Right lobe of liver (tissue), 6 donors: ENCODE measurements at places on chromosomes 2 and 18. TPM values are rescaled to one million over a fixed set of nuclear protein-coding genes. Genes with fewer than 3 reads are reported as not detected.

The ARHGEF33 gene
- 0.46 TPM for total RNA-seq

The SERPINB12 gene
- total RNA-seq, result not detected

The ME2 gene
- total RNA-seq, result 27.0 TPM

The CDK15 gene
- total RNA-seq, result not detected

The SCTR gene
- not detected for total RNA-seq

The L3MBTL4 gene
- total RNA-seq, result 8.2 TPM

The GAL3ST2 gene
- total RNA-seq, result 0.70 TPM

The POTEC gene
- total RNA-seq, result not detected

The DSG4 gene
- total RNA-seq, result not detected

The GALNT5 gene
- not detected for total RNA-seq

The IL1RL2 gene
- 1.2 TPM for total RNA-seq

The RASGRP3 gene
- total RNA-seq, result 3.0 TPM

DNA sequence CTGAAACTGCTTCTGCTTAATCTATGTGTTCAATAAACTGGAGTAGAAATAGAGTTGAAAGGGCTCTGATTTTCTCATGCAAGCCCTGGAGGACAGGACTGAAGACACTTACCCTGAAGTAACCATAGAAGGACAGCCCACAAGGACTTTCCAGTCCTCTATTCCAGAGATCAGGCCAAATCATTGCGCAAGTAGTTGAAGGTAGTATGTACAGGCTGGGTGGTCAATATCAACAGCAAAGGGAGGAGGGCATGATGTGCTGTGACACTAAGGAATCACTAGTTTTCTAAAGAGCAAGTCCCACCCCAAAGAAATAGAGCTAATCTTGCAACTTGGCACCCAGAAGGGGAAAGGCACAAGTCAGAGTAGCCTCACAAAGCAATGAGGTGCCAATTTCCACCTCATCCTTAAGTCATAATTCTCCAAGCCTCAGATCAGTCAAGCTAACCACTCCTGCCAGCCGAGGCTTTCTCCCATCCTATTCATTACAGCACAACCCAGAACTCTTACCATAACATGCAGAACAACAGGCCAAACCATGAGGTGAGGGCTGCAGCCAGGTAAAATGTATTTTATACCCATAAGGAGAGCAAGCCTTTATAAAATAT, 533.5 kb downstream of the TNS1 start:
- no peak for DNase-seq

GRCh38 chr2:68463287-68463877, 3.7 kb downstream of the FBXO48 start:
- no peak for DNase-seq

GRCh38 chr2:54676656-54677055, 46.8 kb upstream of the EML6 start:
- DNase-seq, result no peak

- DNase-seq, result peak; percentile 27
Measured at GRCh38 chr2:70938586-70938950, 2.9 kb downstream of the ATP6V1B1 start.

- DNase-seq, result peak; percentile 31
Measured at GRCh38 chr2:120316528-120317179, 29.3 kb upstream of the INHBB start.

DNA sequence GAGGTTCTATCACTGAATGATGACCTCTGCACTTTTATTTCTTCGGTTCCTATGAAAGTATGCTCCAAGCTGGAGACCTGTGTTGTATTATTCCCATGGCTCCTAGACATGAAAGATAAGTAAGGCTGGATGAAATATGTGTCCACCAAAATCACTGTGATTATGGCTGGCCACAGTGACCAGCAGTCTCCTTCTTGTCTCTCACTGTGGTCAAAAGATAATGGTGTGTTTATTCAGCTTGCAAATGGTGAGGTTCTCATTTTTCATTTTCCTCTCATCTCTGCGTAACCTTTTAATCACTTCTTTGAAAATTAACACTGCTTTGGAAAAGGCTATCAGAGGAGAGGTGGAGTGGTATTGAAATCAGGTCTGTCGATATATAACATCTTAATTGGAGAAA, 107.8 kb upstream of the DAPL1 start:
- no peak for DNase-seq

- no peak for DNase-seq
Measured at GRCh38 chr2:161199912-161200701, 39.9 kb downstream of the TANK start.

GRCh38 chr2:112885506-112885902, 25.5 kb upstream of the IL37 start:
- no peak for DNase-seq

GRCh38 chr2:119119999-119120756, 38.4 kb downstream of the C1QL2 start:
- no peak for DNase-seq

GRCh38 chr2:199469514-199470360, 12.0 kb upstream of the SATB2 start:
- no peak for DNase-seq

DNA sequence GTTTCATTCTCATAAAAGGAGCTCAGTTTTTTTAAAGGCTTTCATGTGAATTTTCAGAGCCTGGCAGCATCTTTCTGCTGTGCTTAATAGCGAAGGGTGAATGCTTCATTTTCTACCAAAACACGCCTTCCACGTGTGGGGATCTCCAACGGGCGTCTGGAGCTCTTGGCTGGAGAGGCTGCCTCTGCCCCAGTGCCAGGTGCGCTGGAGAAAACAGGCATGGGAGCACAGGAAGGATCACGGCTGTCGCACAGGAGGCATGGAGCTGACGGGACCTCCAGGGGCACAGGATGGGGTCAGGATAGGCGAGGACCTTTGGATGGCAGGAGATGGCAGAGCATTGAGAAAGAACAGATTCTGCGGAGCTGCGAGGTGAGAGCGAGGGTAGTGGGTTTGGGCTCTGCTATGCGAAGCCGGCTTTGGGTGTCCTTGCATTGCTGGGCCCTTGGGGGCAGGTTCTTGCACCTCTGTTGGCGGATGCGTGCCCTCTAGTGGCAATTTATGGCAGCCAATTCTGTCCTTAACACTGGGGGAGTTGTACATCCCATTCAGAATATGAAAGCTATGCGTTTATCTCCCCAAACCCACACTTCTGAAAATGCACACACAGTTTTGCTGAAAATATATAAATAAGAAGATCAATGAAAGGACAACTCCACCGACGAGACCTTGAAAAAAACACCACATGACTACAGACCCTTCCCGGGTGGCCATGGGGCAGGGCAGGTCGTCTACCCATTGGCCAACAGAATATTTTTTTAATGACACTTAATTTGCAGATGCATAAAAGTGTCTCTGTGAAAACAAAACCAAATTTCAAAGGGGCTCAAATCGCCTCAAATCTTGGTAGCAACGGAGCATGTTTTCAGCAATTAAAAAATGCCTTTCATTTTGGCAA, 90.4 kb upstream of the SLC35G4 start:
- DNase-seq, result peak; percentile 66

GRCh38 chr2:111665011-111665410, 219.0 kb downstream of the ANAPC1 start:
- DNase-seq, result peak; percentile 33

GRCh38 chr18:59954241-59954640, 54.4 kb downstream of the PMAIP1 start:
- no peak for DNase-seq

DNA sequence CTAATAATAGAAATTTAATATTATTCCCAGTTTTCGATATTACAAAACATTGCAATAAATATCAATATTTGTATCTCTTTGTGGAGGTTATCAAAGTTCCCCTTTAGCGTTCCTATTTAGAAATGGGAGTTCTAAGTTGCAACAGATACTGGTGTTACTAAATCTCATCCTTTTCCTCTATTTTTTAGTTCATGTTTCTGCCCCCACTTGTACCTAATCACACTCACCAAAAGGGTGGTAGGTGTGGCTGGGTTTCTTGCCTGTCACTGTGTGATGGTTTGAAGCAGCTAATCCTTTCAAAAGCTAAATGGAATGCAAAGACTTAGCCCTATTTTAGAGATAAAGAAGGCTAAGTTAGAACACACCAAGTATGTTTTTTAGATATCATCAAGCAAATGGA, 997.9 kb downstream of the TSN start:
- DNase-seq, result no peak

DNA sequence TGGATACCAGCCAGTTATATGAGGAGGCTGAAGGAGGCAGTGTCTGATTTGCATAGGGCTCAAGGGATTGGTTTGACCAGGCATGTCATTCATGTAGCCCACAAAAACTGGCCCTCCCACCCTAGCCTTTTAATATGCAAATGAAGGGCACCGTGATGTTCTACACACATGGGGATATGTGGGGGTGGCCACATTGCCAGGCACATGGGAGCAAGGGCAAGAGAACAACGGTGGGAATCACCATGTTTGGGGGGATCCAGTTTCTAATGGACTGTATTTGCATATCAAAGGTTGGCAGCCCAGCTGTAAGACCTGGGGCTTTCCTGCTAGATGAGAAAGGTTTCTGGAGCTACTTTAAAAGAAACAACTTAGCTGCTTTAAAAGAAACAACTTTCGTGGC, 65.1 kb upstream of the SLC25A52 start:
- no peak for DNase-seq

DNA sequence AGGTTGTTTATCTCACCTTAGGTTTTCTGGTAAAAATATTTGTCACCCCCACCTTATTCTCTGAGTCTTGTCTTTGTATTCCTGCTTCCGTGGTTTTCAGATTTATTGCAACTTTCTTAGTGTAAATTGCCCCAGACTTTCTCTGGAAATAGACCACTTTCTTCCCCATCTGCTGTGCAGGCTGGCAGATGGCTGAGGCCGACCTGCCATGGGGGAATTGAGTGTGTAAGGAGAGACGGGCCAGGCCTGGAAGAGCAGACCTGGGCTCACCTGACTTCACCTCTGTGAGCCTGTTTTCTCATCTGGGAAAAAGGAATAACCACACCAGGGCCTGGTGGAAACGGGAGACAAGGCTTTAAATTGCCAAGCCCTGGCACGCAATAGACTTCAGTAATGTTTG, 44.9 kb downstream of the ACKR3 start:
- no peak for DNase-seq

GRCh38 chr2:211033765-211034164, 477.4 kb downstream of the CPS1 start:
- DNase-seq, result no peak
